Colonic mucosa (tissue), 4 donors: ENCODE measurements at places on chromosomes 1 and 21. TPM values are rescaled to one million over a fixed set of nuclear protein-coding genes. Genes with fewer than 3 reads are reported as not detected.

The FMN2 gene
- total RNA-seq = 0.62 TPM

The DMAP1 gene
- total RNA-seq = 30.6 TPM

The HES5 gene
- total RNA-seq = 4.2 TPM

The KCNK2 gene
- total RNA-seq = 0.17 TPM

The ARHGAP30 gene
- 3.5 TPM for total RNA-seq

The TNNI3K gene
- 0.59 TPM for total RNA-seq

The GPN2 gene
- total RNA-seq = 32.4 TPM

The ZP4 gene
- total RNA-seq = not detected

The OSCP1 gene
- total RNA-seq = 3.7 TPM

The PCAT6 gene
- total RNA-seq = 2.1 TPM

The CHIT1 gene
- 0.30 TPM for total RNA-seq

The PHLDA3 gene
- 21.2 TPM for total RNA-seq

The PRDX1 gene
- 325 TPM for total RNA-seq

The ANGPTL3 gene
- not detected for total RNA-seq

The PTPRU gene
- 4.8 TPM for total RNA-seq

The NEK2 gene
- 9.3 TPM for total RNA-seq

The TMEM125 gene
- 80.0 TPM for total RNA-seq

The AMPD1 gene
- total RNA-seq = 0.50 TPM

The WDTC1 gene
- total RNA-seq = 39.3 TPM

The LMOD1 gene
- 7.6 TPM for total RNA-seq

The OVAAL gene
- not detected for total RNA-seq

The ZNF695 gene
- total RNA-seq = 1.2 TPM

The AKNAD1 gene
- not detected for total RNA-seq

The A3GALT2 gene
- not detected for total RNA-seq

The RHCE gene
- 0.27 TPM for total RNA-seq

The TBX15 gene
- total RNA-seq = not detected

The C4BPA gene
- total RNA-seq = 2.3 TPM

The IVL gene
- total RNA-seq = not detected

The HSPB7 gene
- 1.1 TPM for total RNA-seq

The PCSK9 gene
- total RNA-seq = 48.9 TPM

The KCNJ6 gene
- 0.21 TPM for total RNA-seq

The MRPL20 gene
- 88.1 TPM for total RNA-seq

The MCOLN2 gene
- 15.4 TPM for total RNA-seq

The C1orf185 gene
- not detected for total RNA-seq

The TMEM81 gene
- 2.5 TPM for total RNA-seq
